ENCODE measurements at places on chromosomes 7 and 10.

- DNase-seq = peak; percentile 14
These were observed 207.7 kb downstream of the TPK1 start for GRCh38 chr7:144628176-144628575.

GRCh38 chr7:117251687-117252086 is 71.2 kb downstream of the WNT2 start:
- DNase-seq = no peak

DNA sequence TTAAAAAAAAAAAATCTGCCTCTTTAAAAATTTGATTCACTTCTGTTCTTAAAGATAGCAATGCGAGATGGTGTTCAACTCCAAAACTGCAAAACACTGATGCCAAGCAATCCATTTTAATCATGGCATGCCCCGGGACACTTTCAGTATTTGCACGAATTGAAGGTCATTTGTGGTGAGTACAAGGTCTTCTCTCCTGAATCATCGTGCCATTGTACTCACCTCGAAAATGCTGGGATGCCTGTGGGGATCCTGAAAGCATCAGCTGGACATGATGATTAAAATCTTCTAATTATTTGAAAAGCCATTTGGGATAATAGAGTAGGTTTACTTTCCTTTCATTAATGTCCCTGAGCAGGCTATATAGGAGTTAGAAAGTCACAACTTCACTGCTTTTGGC is 125.1 kb upstream of the NRP1 start:
- DNase-seq = no peak

DNA sequence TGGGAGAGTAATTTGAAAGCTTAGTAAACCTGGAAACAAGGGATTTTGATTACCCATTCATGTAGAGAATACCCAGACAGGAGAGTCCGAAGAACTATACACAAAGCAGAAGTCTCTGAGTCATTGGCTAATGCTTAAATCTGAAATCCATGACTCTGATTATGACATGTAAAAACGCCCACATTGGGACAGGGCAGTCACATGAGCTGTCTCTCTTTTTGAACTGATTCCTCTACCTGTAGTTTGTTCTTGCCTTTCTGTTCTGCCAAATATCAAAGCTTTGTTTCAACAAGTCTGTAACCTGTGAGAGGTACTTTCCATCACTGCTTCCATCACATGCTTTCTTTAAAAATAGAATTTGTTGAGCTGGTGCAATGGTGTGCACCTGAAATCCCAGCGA is 4.3 kb upstream of the GPNMB start:
- DNase-seq = peak; percentile 83

DNA sequence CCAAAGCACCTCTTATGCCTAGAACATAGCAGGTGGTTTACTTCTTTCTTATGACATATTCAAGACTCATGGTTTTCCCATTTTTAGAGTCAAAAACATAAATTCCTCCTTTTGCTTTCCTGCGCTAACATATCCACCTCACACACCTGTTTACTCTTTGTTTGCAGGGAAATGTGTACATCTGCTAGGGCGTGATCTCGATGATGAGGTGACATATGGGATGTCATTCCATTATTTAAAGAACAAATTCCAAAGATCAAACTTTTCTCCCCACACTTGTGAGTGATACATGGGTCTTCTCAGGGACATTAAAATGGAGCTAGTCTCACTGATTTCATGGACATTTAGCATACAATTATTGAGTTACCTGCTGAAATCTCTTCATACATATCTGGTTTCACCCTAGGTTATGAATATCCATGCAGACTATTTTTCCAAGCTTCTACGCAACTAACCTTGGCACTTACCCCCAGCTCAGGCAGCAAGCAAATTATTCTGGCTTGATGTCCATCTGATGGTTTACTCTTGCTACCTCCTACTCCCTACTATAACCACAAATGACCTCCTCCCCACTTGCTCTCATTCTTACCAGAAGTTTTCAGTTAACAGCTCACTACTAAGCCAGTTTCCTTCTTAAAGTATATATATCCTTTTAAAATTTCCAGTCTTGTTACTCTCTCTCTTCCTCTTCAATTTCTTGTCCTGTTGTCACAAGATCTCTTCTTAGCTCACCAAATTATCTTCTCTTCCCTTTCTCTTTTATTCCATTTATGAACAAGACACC is 208.5 kb downstream of the RNLS start:
- no peak for DNase-seq

- DNase-seq = no peak
These were observed 34.0 kb downstream of the CNPY1 start for GRCh38 chr7:155512246-155512887.

DNA sequence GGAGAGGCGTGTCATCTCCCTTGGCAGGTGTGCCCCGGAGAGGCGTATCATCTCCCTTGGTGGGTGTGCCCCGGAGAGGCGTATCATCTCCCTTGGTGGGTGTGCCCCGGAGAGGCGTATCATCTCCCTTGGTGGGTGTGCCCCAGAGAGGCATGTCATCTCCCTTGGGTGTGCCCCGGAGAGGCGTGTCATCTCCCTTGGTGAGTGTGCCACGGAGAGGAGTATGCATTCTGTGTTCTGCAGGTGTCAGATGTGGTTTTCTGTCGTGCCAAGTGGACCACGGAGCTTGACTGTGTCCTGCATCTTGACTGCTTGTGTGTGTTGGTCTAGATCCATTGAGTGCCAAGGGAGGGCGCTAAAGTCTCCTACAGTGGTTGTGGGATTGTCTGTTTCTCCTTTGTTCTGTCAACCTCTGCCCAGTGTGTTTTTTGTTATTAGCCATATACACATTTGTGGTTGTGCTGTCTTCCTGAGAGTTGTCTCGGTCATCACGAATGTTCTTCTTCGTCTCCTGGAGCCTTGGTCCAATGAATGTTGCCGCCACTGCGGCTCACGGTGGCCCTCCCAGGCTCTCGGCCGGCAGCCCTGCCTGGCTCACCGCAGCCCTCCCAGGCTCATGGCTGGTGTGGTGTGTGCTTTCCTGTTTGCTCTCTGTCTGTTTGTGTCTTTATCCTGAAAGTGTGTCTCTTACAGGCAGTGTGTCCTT is 96.8 kb downstream of the INPP5A start:
- no peak for DNase-seq

GRCh38 chr7:96045919-96046318 is 273.6 kb downstream of the DYNC1I1 start:
- no peak for DNase-seq

- no peak for DNase-seq
These were observed 22.0 kb upstream of the EEPD1 start for GRCh38 chr7:36131026-36131425.

DNA sequence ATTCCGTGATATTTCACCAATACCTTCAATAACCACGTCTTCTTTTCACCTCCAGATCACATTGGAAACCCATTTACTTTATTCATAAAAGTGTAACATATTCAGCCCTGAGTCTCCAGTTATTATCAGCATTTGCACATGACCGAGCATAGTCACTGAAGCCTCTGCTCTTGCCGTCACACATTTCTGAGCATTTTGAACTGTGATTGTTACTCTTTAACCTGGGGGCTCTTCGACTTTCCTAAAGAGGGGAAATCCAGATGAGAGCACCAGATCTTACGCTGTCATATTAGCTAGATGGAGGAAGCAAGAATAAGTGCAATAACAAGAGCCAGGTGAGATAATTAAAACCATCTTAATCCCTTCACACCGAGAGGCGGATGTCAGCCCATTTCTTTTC is 260.0 kb upstream of the NRP1 start:
- no peak for DNase-seq

GRCh38 chr10:43127442-43127841 is 10.8 kb upstream of the CSGALNACT2 start:
- peak; percentile 58 for DNase-seq

DNA sequence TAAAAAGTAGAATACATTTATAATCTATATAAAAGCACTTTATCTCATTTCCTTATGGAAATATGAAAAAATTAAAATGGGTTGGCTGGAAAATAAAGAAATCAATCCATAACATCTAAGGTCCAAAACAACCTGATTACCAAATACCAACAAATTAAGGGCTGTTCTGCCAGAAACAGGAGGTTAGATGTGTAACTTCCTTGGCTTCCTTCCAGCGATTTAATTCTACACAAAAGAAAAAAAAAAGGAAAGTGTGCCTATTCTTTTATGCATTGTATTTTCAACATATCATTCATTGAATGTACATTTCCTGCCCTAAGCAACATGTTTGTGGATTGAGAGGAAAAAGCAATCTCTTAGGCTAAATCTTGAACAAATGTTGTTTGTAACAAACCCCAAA is 36.2 kb upstream of the USP6NL start:
- DNase-seq = no peak

DNA sequence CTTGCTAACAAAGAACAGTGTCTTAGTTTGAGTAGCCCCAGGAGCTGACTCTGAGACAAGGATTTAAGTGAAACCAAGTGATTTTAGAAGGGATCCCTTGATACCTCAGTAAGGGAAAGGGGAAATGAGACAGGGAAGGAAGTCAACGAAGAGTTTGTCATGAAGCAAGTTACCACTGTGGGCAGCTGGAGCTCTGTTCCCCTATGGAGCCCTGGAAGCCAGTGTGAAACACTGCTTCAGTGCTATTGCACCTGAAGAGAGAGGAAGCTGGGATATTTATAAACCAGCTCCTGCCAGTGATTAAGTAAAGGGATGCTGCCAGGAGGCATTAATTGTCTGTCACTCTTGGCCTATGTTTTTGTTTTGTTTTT is 58.9 kb upstream of the WAPL start:
- DNase-seq = peak; percentile 70

DNA sequence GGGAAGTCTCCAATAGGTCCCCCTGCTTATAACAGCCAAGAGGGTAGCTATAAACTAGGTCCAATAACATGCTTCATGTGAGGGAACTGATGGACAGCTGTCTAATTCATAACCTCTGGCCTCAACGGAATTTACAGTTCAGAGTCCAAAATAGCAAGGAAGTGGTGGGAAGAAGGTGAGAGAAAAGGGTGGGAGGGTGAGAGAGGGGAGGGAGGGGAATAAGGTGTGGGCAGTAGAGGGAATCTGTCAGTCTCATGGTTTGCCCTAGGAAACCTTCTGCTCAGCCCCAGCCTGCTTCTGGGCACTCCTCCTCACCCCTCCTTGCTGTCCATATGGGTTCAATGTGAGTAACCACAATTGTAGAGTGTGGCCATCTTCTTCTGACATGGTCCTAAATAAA is 133.4 kb upstream of the ADO start:
- DNase-seq = no peak

GRCh38 chr7:124263232-124263827 is 230.5 kb upstream of the TMEM229A start:
- no peak for DNase-seq

DNA sequence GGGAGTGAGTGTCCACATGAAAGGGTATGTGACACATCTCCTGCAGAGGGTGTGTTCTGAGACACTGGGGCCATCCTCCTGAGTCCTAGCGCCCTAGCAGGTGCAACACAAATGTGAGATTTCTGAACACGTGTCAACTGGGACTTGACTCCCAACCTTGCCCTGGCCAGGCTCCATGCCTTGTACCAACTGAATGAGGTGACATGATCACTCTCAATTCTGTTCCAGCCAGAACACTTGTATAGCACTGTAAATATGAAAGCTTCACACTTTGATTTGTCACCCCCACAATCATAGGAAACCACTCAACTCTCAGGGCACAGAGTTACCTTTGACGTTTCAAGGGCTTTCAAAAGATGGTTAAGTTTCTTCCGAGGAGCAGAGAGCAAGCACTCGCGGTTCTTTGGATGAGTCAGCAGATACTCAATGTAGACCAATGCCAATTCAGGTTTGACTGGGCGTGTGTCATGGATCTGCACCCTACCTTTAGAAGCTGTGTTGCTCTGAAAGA is 48.6 kb downstream of the NCAPG2 start:
- DNase-seq = no peak

DNA sequence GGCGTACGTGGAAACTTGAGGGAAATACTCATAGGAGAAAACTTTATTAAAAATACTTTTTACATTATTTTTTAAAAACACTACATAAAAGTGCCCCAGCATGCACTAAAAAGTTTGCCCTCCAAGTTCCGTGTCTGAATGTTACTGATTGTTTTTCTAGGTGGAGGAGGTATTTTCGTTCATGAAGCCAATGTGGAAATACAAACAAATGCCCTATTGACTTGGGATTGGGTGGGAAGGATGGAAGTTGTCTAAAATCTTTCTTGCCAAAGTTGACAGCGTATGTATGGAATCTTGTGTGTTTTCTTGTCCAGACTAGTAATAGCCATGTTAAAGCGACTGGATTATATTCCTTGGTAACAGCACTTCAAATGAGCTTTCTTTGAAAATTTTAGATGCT is 1.2 kb downstream of the PROSER2 start:
- DNase-seq = no peak

GRCh38 chr7:109532262-109532992 is 962.8 kb downstream of the DNAJB9 start:
- DNase-seq = no peak

GRCh38 chr7:80257756-80258155 is 123.1 kb downstream of the GNAI1 start:
- DNase-seq = no peak

GRCh38 chr7:23759671-23760391 is 49.8 kb downstream of the STK31 start:
- no peak for DNase-seq

- no peak for DNase-seq
These were observed 141.7 kb downstream of the AUTS2 start for GRCh38 chr7:69739931-69740431.

- no peak for DNase-seq
These were observed 28.1 kb upstream of the JAKMIP3 start for GRCh38 chr10:132037676-132037975.
